Panc1 (cell line): ENCODE measurements at places on chromosomes 16 and 17.
A peak's percentile ranks its signal among the peaks of the same experiment; 100 is the strongest.

DNA sequence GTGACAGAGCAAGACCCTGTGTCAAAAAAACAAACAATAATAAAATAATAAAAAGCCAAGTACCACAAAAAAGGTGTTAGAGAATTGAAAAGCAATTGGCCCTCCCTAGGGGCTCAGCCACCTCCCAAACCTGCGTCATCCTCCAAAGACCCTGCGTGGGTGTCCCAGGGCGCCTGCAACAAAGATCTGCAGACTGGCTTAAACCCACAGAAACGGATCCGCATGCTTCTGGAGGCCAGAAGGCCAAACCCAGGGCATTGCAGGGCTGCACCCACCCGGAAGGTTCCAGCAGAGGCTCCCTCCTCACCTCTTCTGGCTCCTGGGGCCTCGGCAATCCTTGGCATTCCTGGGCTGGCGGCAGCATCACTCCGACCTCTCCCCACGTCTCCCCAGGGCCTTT, 1.5 kb downstream of the ENPP7 start:
- DNase-seq, result no peak

DNA sequence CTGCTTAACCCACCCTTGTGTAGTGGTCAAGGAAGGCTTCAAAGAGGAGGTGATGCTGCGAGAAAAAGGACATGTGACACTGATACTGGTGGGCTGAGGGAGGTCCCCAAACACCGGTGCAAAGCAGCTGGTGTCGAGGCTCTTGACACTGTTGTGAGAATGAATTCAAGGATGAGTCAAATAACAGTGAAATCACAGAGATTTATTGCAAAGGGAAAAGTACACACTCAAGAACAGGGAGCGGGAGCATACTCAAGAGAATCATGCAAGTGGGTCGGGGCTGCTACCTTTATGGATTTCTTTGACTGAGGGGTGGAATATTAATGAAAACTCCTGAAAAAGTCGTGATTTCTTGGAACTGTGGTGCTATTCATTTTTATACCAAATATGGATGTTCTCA, 31.1 kb downstream of the TMEM132E start:
- no peak for DNase-seq

DNA sequence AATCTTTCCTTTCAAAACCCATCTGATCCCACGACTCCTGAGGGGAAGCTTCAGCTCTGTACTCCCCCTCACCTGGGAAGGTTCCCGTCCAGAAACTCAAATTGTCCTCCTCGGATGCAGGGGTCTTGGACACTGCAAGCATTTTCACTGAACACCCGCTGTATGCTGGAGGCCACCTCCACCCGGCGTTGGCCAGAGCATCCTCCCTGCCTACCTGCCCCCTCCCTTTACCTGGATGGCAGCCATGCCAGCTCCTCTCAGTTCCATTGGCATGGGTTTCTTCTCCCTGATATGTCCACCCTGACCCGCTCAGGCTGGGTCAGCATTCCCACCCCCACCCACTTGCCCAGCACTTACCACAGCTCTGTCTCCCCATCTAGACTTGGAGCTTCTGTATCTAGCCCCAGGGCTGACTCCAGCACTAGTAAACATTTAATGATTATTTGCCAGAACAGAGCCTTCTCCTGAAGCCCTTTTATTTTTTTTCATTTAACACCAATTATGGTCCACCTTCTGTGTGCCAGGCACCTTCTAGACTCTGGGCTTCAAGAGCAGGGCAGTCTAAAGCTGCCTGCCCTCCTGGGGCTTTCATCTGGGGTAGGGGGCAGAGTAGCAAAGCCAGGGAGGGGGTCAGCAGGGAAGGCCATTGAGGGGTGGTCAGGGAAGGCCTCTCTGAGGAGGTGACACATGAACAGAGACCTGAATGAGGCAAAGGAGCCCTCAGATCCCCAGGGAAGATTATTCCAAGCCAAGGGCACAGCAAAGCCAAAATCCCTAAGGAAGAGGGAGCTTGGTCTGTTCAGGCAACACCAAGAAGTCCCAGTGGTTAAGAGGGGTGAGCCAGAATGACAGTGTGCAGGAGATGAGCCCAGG, 8.9 kb upstream of the KRT19 start:
- no peak for DNase-seq

- DNase-seq, result no peak
Measured at GRCh38 chr17:75514919-75515495, 330 bp downstream of the CASKIN2 start.

- no peak for DNase-seq
Measured at GRCh38 chr16:49964973-49965372, 60.1 kb upstream of the CNEP1R1 start.

- DNase-seq, result no peak
Measured at GRCh38 chr16:87321336-87322107, 4.3 kb upstream of the C16orf95 start.

GRCh38 chr16:68506331-68507053, 32.6 kb upstream of the ZFP90 start:
- no peak for DNase-seq

GRCh38 chr17:68567035-68567434, 34.1 kb downstream of the FAM20A start:
- DNase-seq, result no peak

DNA sequence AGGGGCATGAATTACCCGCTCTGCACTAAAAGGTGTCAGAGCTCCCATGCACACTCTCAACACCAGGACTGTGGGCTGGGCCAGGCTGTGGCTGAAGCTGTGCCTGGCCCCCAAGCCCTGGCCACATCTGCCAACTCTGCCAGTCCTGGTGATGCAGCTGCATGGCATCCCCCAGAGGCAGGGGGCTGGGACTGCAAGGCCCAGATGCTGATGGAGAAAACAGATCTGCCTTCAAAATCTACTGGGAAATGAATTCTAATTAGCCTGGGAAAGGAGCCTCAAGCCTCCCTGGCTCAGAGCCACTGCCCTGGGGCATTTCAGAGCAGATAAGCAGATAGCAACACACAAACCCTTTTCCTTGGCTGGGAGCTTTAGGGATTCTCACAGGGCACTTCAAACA, 3.4 kb downstream of the CHST6 start:
- no peak for DNase-seq

- DNase-seq, result no peak
Measured at GRCh38 chr16:28180655-28181460, 30.9 kb downstream of the XPO6 start.

DNA sequence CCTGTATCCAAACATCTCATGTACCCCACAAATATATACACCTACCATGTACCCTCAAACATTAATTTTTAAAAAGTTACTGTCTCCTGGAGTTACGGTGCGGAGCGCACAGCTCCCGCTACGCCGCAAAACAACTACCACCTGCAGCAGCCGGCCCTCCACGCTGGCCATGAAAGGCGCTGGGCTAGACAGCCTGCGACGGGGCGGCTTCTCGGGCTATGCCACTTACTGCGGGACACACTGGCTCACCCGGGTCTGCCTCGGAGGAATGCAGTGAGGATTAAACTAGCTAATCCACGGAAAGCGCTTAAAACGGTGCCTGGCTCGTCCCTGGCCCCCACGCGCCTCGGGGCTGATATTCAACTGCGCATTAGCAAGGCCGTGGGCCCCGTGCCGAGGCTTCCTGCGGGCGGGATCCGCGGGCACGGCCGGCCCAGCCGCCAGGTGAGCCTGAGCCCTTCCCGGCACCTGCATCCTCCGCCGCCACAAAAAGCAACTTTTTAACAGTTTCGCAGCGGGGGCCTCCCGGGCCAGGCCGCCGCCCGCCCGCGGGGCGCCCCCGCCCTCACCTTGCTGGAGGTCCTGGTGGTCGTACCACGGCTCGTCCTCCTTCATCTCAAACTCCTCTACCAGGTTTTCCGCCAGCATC, 633 bp downstream of the CDR2 start:
- no peak for DNase-seq

DNA sequence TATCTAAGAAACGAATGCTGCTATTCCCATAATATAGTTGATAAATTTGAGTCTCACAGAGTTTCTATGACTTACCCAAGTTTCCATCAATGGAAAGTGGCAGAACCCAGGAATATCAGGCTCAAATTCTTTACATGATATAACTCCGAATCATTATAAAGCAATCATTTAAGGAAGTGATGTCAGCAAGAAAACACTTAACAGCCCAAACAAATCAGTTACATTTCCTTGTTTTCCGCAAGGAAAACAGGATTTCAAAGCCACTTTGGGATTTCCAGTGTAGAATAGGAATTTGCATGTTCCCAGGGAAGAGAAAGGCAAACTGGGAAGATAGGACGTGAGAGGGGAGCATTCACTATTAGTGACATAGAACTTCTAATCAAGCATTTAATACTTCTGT, 311.4 kb upstream of the GOT2 start:
- DNase-seq, result no peak

- no peak for DNase-seq
Measured at GRCh38 chr16:48381201-48381600, 4.0 kb downstream of the SIAH1 start.

DNA sequence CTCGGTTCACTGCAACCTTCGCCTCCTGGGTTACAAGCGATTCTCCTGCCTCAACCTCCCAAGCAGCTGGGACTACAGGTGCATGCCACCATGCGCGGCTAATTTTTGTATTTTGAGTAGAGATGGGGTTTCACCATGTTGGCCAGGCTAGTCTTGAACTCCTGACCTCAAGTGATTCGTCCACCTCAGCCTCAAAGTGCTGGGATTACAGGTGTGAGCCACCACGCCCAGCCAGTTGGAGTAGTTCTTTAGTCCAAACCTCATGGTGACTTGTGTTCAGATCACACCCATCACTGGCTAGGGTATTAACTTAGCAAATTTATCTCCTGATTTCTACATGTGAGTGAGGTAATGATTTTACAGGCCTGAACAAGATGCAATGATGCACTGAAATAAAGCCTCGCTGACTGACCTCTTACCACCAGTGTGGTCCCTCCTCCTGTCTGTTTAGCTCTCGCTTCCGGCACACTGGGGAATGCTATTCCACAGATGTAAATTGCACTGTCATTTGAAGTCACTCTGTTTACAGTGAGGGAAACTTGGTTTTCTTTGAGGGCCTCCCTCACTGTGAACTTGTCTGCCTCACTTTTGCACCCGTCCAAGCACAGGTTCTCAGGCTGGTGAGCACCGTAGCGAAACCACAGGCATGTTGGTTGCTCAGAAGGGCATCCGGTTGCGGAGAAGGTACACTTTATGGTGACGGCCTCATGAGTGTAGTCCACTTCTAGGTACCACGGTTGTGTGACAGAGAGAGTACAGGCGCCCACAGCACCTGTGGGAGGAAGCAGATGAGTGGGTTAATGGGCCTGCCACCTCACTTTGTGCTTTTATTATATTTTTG, 5.5 kb downstream of the IGSF6 start:
- no peak for DNase-seq

DNA sequence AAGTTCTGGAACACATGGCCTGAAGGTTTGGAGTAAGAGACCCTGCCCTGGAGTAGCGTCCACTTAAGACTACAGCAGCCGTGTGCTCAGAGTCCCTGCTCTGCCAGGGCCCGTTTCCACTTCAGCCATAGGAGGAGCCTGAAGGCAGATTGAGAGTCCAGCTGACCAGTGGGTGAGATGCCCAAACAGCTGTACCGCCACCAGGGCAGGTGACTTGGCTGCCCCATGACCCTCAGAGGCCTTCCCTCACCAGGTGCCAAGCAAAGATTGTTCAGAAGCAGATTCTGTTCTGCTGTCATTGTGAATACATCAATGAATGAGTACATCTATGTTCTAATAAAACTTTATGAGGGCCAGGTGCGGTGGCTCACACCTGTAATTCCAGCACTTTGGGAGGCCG, 178.8 kb downstream of the RAB11FIP4 start:
- DNase-seq, result no peak

DNA sequence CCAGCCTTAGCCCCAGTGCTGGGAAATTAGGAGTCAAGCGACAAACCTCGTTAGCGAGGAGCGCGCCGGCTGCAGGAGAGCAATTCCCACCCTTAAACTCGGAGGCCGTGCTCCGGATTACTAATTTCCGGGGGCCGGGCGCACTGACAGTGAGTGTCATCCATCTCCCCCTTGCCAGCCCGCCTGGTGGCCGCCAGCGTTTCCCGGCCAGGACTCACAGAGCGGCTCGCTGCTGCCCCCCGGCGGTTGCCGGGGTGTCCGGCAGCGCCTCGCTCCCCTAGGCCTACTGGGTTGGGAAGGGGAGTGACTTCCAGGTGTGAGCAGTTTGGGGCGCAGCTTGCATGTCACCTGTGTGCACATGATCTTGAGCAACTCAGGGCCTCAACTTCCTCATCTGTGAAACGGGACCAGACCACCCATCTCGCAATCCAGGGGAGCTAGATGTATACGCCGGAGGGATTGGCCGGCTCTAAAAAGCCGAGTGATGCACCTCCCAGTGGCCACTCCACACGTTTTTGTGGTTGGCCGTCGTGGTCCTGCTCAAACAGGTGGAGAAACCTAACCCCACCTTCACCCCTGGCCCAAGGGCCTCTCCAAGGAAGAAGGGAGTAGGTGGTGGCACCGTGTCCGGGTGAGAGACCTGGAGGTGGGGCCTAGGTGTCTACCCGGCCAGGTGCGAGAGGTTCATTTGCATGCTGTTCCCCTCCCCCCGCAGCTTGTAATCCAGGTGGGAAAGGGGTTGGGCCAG, 2.5 kb upstream of the GSE1 start:
- DNase-seq, result peak; percentile 67

DNA sequence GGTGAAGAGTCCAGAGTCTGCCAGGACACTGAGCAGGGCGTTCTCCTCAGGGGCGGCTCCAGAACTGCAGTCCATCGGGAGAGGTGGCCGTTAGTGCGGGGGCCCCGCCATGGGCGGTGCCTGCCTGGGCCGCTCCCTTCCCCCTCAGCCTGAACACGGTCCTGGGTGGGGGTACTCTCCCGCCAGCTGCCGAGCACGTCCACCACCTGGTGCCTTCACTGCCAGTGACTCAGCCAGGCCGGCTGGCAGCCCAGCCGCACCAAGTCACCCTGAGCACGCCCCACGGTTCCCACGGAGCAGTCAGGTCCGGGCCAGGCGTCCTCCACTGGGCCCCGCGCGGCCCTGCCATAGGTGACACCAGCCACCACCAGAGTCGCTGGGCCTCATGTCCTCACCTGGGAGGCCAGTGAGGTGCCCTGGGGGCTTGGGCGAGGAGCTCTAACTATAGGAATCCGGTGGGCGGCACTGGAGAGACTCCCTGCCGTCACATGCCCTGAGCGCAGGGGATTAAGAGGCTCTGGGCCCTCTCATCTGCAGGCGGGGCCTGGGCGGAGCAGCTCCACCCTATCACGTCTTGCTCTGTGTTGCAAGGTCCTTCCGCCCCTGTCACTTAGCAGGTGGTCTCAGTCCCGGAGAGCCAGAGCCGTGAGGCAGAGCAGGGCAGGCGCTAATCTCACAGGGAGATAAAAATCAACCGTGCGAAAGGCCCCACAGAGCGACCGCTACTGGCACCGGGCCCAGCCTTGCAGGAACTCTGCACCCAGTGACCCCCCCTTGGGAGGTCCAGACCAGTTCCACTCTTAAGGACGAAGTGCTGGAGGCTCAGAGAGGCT, 14.3 kb downstream of the PIEZO1 start:
- DNase-seq, result no peak

DNA sequence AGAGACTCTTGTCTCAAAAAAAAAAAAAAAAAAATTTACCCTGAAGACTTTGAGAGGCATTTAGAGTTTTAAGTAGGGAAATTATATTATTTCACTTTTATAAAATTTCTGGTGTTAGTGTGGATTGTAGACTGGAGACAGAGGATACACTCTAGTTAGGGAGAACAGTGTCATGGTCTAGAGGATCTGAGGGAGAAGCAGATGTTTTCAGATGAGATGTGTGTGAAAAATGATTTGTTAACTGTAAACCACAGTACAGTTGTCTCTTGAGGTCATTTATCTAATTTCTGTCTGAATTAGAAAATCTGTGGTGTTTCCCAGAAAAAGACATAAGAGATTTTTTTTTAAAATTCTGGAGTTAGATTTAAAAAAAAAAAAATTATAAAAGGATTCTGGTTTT, 54.8 kb downstream of the NUP88 start:
- DNase-seq, result no peak

GRCh38 chr17:50256826-50257618, 17.2 kb upstream of the TMEM92 start:
- DNase-seq, result no peak

GRCh38 chr16:342455-343213, 9.9 kb downstream of the AXIN1 start:
- DNase-seq, result no peak
